Foreskin fibroblast (primary cell): ENCODE measurements at places on chromosomes 12 and 14.

DNA sequence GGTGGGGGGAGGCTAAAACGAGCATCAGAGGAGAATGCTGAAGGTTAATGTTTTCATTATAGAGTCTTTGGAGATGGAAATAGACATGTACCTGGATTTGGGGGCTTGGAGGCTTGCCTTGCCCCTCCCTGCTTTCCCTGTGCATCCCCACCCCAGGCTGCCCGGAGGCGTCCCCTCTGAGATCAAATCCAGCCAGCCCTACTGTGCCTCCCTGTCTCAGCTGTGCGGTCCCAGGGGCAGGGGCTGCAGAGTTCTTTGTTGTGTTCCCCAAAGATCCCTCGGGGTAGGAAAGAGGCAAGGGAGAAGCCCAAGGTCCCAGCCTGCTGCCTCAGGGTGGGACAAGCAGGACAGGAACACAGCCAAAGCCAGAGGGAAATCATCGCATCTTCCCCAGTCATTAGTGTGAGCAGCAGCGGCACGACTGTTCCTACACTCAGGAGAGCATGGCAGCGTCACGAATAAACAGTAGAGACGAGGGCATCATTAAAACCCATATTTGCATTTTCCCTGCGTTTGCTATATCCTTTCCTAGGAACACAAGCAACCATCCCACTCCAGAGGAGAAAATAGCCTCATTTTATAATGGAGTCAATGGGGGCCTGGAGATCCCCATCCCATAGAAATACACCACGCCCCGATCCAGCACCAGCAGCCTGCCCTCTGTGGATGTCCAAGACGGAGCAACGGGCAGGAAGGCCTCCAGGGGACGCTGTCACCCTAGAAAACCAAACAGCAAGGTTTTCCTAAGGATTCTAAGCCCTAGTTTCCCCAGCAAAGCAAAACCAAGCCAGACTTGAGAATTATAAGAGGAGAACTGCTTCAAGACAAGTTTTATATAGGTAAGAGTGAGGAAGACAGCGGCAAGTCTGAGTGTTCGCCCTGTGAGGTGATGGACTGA, 32.4 kb downstream of the ANO2 start:
- DNase-seq, result no peak

DNA sequence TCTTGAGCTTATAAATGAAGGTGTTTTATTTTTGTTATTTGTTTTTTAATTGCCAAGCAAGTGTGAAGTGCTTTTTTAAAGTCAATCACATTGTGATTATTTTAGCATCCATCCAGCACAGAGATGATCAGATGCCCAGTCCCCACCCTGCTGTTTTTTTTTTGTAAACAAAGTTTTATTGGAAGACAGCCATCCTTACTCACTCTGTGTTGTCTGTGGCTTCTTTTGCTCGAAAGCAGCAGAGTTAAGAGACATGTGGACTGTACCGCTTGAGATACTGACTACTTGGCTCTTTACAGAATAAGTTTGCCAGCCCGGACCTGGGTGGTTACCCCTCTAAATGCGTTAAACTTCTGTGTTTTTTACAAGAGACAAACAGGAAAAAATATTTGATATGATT, 30.9 kb upstream of the AMN start:
- peak; percentile 43 for DNase-seq

- DNase-seq, result no peak
Observed at GRCh38 chr14:63892265-63892664, 39.5 kb downstream of the SYNE2 start.

DNA sequence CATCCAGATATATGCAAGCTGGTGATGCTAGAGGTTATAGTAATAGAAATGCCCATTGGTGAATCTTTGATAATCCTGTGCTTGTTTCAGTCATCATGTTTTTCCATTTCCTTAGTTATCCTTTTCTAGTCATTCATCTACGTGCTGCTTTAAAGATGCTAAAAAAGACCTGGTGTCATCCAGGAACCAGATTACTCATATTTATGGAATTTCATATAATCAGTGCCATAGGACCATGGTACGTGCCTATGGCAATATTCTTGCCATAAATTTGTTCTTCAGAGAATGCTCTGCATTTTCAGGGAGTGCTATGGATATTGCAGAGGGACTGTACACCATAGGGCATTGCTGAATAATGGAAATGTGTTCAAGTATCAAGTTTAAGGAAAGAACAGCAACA, 267.3 kb downstream of the AKAP6 start:
- DNase-seq, result no peak

GRCh38 chr12:120263748-120264085, 1.8 kb downstream of the PXN start:
- DNase-seq, result peak; percentile 23

DNA sequence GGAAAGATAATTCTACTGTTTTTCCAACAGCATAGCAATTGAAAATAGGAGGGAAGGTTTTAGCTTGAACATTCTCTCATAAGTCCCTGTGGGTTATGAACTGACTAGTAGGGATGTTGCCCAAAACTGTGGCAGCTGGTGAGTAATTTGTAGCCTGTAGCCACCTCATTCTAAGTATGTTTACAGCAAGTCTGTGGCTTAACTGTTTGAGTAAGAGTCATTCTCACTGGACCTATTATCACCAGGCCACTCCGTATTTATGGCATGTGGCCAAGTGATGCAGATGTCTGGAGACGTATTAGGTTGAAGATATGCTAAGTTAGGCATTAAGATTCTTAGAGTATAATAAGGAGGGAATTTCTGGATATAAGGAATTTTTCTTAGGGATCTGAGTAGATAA, 458.3 kb downstream of the ETNK1 start:
- DNase-seq, result peak; percentile 2

DNA sequence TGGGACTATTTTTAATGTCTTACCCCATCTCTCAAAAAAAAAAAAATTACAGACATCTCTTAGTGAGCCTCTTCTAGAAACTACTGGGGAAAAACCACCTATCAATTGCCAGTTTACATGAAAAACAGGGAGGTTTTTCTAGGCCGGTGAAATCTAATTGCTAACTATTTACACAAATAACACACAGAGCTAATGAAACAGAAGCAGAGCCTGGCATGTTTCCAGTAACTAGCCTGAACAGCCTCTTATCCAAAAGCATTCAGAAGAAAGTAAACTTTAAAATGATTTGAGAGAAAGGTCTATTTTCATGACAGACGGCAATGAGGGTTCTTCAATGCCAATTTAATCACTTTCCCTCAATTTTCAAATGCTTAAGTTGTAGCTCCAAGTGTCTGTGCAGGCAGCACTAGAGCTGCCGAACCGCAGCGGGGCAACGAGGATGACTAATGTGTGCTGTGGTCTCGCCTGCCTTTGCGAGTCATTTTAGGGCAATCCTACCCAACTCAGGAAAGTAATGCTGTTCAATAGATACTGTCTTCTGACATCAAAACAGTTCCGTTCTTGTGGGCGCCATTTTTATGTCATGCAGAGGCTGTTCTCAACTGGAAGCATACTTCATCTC, 84.6 kb downstream of the SETD3 start:
- peak; percentile 5 for DNase-seq

DNA sequence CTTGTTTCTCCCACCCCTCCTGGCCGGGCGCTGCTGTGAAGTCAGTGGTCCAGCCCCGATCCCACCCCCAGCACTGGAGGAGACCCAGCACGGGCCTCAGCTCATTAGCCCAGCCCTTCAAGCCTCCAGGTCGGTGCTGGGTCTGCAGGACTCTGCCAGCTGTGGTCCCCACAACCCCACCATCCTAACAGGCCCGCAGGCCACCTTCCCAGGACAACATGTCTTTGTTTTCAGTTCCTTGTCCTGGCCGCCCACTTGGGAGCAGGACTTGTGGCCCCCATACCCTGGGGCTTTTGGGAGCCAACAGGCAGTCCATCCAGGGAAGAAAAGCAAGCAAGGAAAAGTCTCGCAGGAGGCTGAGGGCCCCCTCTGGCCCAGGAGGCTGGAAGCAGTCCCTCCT, 60.0 kb downstream of the HRK start:
- no peak for DNase-seq

DNA sequence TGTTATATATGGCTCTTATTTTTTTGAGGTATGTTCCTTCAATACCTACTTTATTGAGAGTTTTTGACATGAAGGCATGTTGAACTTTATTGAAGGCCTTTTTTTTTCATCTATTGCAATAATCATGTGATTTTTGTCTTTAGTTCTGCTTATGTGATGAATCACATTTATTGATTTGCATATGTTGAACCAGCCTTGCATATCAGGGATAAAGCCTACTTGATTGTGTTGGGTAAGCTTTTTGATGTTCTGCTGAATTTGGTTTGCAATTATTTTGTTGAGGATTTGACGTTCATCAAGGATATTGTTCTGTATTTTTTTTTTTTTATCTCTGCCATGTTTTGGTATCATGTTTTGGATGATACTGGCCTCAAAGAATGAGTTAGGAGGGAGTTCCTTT, 15.2 kb upstream of the ART4 start:
- no peak for DNase-seq

DNA sequence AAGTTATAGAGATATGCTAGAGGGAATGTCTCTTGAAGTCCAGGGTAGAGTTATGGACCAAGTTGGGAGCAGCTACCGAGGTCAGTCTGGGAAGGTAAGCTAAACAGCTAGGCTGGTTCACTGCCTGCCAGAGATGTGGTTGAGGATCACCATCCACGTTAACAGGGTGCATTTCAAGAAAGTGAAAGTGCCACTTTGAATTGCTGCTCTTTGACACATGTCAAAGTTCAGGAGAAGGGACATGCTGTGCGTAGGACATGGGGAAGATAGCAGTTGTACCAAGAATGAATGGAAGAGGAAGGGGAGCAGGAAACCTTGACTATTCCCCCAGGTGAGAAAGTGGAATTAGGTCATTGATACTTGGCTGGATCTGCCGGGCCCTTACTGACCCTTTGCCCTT, 49.5 kb downstream of the MAX start:
- DNase-seq, result no peak

DNA sequence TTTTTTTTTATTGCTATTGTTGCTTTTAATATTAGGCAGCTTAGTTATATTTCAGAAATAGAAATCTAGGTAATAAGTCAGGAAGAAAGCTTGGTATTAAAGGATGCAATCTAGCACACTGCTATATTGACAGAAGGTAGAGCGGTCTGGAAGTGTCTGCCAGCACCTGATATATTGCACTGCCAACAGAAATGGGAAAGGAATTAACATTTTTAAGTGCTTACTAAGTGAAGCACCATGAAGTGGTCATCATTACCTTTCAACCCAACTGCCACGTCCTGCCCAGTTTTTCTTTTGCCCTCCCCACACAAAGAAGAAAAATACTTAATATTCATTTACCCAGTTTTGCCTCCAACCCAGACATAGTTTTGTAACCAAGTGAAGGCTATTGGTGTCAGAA, 163.5 kb downstream of the KITLG start:
- no peak for DNase-seq

DNA sequence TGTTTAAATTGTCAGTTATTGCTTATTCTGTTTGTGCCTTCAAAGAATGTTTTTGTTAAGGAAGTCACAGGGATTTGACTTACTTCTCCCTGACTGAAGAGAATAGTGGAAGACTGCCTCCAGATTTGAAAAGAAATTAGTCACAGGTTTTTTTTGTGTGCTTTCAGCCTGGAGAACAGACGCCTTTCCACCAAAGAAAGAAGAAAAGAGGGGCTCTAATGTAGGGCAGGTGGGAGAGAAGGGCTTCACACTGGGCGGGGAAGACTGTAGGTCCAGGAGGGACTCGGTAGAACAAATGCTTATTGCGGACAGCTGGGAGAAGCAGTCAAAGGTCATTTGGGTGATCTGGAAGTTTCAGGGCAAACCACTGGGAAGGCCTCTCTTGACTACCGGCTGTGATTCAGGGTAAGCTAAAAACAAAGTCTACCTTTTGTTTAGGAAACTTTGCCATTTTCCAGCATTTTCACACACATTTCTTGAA, 76.8 kb downstream of the SAMD4A start:
- DNase-seq, result no peak

DNA sequence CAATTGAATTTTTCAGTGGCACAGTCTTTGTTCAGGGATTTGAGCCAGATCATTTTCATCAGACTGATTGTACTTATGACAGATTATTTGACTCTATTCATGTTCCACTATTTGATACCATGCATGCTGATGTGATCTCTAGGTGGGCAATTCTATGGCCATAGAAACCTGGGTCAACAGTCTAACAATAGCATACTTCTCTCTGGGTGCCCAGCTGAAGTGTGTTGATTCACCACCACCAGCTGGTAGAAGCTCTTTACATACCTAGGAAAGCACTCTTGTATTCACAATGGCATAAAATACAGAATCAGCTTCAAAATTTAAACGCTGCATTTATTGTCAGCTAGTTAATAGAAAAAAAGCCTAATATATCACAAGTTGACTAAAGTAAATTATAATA, 90.2 kb upstream of the TMTC2 start:
- DNase-seq, result no peak

GRCh38 chr12:45893240-45893639, 97.1 kb downstream of the SCAF11 start:
- DNase-seq, result no peak

GRCh38 chr12:28550757-28551704, 360.8 kb downstream of the CCDC91 start:
- peak; percentile 90 for DNase-seq

DNA sequence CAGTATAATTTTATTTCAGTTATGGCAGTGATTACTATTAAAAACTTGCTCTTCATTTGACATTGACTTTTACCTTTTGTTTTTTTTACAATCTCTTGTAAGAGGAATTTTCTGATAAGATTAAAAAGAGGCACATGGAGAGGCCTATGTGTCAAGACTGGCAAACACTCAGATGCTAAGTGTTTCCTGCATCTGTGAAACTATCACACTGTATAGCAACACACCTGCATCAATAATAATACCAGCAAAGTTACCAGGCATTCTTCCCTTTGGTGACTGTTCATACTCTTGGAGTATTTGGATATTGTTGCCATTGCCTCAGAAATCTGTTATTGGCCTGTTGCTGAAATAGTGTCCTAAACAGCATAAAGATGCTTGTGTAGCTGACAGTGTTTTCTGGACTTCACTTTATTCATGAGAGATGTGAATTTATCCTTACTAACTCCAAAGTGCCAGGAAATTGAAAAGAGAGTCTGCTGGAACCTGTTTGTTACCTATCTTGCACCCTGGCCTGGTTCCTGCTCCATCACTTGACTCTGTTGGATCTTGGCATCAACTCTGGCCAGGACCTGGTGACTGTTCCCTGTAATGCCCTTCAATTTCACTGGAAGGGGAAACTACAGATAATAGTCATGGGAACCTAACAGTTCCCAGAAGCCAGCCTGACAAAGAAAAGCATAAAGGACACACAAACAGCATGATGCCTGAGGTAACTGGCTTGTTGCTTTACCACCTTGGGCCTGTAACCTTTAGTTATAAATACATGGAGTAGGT, 19.8 kb downstream of the SLC16A7 start:
- DNase-seq, result no peak
